ENCODE measurements at places on chromosomes 4 and X.
A peak's percentile ranks its signal among the peaks of the same experiment; 100 is the strongest.

GRCh38 chr4:140811429-140811828 lies 55.2 kb upstream of the TBC1D9 start:
- no peak for DNase-seq

DNA sequence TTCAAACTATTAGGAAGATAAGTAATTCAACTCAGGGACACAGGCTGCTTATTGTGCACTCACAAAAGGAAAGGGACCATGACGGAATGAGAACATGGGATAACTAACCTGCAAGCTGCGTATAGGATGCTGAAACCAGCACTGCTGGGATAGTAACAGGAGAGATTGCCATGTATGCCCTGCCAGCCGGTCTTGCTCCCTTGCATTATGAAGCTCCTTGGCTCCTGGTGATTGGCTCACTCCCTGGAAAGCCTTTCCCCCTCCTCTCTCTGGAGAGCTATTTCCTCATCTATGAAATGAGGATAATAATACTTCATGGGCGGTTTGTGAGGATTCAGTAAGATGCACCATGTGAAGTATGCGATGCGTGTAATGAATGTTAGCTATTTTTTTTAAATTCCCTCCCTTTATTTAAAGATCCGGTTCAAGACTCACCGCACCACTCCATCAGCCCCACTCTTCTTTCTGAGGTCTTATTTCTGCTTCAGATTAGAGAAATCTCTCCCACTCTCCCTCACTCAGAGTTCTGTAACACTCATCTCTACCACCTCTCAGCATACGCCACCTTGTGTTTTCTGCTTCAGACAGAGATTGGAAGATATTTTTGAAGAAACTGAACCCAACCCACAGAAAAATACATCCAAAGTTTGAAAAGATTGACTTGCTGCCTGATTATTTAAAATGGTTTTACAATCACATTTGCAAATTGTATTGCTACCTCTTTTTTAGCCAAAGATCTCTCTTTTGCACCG lies 18.4 kb downstream of the MSMO1 start:
- no peak for DNase-seq

- DNase-seq: peak; percentile 6
Observed at GRCh38 chr4:6548201-6548881, 26.6 kb upstream of the MAN2B2 start.

DNA sequence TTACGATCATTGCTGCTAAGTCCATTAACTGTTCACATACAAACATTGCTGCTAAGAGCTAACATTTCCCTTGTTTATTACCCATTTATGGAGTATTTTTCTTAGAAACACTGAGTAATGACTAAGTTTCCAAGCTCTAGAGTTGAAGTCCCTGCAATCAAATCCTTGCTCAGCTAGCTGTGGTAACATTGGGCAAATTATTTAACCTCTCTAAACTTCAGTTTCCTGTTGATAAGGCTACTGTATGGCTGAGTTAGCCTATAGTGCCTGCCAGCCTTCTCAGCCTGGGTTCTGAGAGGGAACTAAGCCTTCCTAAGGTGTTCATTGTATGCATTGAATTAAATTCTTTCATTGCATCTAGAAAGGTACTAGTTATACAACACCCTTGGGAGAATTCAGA lies 15.2 kb upstream of the SCOC start:
- DNase-seq: no peak

DNA sequence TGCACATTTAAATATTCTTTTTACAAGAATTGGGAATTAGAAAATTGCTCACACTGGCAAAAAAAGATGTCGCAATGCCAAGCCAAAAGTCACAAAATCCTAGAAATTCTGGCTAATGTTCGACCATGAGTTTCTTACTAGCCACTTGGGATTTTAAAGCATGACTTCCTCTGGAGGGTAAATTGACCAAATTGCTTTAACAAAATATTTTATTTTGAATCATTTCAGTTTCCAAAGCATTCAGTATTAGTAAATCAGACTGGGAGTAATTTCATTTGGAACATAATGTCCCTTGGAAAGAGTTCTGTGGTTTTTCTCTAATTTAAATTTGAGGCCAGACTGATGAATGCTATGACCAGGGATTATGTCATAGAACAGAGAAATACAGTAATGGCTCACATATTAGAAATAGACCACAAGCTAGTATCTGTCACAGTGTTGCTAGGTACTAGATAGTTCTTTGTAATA lies 7.6 kb upstream of the CXCL5 start:
- no peak for DNase-seq

- DNase-seq: no peak
Observed at GRCh38 chr4:56386091-56386490, 1.2 kb downstream of the AASDH start.

DNA sequence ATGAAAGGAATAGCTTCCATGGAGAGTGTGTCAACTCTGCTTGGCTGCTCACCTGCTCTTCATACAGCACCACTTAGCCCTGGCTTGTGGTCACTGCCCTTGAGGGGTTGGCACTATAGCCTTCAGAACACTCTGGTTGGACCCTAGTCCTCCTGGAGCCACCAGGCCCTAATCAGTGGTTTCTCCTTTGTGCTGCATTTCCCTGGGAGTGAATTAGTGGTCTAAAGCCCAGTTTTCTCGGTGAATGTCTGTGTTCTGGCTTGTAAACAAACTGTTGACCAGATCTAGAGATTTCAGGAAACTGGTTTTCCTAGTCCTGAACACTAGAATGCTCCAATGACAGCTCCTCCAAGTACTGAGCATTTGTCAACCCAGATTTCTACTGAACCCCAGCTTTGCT lies 28.6 kb upstream of the TMEM154 start:
- DNase-seq: no peak

DNA sequence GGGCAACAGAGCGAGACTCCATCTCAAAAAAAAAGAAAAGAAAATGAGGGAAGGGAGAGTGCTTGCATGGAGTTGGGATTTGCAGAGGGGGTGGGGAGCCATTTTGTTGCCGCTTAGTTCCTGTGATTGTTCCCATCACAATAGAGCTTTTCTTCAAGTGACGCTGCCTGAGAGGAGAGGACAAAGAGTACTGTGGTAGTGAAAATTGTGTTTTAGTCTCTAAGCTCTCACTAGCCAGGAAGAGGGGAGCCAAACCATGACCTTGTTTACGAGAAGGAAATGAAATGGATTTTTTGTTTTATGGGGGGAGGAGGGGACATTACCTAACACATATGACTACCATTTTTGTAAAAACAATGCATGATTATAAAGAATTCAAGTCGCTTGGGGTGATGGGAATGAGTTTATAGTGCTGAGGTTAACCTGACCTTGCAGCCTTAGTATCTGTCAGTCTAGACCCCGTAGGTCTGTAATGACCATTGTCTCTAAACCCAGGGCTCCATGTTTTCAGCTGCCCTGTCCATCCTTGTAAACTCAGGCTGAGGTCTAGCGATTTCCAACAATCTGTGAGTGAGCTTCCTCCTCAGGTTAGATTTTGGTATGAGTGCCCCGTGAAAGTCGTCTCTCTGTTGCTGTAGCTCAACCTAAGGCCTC lies 18.8 kb downstream of the SRD5A3 start:
- DNase-seq: no peak

- DNase-seq: no peak
Observed at GRCh38 chrX:46601283-46601682, 27.7 kb downstream of the CHST7 start.

DNA sequence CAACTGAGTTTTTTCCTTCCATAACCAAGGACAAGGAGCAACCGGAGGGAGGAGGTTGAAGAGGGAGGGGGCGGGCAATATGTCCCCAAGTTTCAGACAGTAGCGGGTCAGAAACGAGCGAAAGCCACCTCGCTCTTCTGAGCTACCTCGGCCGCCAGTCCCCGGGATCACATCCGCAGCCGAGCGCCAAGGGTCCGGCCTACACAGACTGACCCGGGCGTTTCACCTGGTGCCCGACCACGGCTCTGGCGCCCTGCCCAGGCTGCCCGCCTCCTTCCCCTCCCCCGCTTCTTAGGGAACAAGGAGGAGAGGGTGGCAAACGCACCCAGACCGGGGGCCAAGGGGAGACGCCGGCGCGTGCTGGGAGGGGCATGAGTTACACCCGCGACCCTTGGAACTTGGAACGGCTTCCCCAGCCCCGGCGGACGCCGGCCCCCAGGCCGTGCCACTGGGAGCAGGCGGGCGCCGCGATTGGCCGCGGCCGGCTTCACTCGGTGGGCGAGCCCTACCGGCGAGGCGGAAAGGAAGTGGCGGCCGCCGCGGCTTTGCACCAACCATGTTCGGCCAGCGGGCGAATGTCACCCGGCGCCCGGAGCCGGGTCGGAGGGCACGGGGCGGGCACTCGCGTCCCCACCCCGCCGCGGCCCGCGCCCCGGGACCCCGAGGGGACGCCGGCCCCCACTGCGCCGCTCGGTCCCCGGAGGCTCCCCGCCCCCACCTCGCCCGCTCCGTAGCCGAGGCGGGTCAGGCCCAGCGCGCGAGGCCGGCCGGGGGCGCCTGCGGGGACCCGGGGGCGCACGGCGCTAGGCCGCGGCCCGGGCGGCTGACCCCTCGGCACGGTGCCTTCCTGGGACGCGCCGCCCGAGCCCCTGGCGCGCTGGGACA lies 1.5 kb downstream of the IRF2 start:
- DNase-seq: peak; percentile 70

DNA sequence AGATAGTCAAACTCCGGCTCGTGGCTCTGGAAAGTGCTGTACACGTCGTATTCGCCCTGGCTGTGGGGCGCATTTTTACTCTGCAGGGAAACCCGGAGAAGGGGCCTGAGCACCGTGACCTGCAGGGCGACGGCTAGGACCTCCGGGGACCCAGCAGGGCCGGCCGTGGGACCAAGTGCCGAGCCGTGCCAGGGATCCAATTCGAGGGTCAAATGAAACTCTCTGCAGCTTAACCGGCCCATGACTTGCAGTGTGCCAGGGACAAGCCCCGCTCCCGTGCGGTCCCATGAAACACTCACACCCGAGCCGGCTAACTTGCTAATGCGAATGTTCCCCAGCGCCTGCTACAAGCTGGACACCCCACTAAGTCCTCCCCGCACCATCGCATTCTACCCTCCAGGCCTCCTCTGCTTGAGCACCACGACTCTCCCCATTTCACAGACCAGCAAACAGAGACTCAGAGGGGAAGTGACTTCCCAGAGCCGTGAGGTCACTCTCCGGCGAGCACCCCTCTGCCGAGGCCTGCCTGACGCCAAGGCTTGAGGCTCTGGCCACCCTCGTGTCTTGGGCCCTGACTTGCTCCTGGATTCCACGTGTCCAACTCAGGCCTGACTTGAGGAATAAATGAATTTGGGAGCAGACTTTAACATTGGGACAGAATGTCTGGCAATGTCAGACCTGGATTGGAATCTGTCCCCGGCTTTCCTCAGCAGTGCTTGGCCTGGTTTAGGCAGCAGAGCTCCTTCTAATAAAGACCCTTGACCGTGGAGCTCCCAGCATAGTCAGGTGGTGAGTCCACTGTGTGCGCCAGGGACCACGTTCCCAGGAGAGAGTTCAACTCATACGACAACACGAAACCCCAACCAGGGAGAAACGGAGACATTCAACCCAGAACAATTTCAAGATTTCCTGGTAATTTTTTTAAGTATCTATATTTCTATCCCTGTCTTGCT lies 93.6 kb downstream of the PPP2R2C start:
- DNase-seq: no peak

DNA sequence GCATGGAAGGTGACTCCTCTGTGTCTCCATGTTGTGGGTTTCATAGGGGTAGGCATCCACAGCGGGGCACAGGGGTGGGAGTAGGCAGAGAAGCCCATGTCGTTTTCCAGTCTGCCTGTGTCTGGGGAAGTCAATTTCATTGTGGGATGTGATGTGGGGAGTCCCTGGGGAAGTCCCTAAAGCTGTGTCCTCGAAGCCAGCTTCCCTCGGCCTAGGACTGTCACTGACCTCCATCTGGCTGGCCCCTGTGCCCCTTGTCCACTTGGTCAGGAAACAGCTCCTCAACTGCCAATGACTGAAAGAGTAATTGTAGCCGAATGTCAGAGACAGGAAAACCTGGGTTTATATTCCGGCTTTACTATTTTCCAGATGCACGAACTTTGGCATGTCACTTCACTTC lies 109.6 kb downstream of the DRD5 start:
- no peak for DNase-seq

DNA sequence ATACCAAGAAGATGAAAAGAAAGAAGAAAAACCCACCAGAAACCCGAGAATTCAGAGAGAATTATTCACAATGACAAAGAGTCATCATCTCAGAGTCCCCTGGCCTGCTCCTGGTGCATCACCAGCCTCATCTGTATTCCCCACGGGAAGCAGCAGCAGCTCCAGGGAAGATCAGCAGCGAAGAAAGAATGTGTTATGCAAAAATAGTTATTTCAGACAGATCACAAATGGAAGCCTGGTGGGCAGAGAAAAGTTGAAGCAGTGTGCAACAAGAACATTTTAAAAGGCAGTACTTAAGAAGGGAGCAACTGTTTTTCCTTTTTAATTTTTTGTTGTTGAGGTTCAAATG lies 189.2 kb downstream of the PPP3CA start:
- DNase-seq: no peak

DNA sequence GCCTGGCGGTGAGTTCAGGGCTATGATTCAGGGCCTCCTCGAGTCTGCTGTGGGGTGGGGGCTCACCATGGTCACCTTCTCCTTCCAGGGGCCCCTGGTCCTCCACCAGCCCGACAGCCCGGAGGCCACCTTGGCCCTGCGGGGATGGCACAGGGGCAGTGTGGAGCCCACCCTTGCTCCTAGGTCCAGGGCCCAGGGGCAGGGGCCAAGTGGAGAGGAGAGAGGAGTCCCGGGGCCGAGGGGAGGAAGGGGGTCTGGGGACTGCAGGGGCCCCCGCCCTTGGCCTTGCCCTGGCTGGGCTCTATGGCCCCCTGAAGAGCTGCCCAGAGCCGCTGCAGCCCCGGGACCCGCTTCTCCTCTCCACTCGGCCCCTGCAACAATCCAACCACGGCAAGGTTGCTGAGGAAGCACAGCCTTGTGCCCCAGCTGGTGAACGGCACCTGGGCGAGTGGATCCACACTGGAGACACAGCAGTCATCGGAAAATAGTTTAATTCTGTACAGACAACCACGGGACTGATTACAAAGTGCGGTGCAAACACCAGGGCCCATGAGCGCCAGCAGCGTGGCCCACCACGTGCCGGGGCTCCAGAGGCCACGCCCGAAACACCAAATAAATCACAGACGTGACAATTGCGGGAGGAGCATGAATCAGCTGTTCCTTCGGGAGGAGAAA lies 23.0 kb upstream of the CPLX1 start:
- no peak for DNase-seq

DNA sequence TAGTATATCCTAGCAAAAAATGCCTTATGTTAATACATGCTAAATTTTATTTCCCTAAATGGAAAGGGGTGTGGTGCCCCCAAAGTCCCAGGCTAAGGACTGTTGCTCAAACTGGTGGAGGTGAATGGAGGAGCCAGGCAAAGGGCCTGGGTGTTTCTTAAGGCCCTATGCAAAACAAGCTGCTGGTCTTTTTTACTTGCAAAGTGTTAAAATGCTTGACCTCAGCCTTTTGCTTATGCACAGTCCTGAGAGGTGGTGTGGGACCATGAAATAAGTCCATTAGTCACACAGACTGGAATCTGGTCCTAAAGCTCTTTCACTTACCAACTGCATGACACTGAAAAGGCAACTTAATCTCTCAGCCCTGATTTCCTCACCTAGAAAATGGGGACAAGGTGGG lies 223.5 kb upstream of the MBNL3 start:
- no peak for DNase-seq

Measured in hematopoietic multipotent progenitor cell treated with erythropoietin and hydrocortisone succinate and interleukin-3 and kit ligand, for 17 days (in vitro differentiated cells).